ENCODE measurements at places on chromosomes 7 and 10. TPM values are rescaled to one million over a fixed set of nuclear protein-coding genes. Genes with fewer than 3 reads are reported as not detected.

Gene PTF1A
- not detected for total RNA-seq

Gene ADAM22
- not detected for total RNA-seq

Gene HIPK2
- 8.4 TPM for total RNA-seq

Gene OGDHL
- not detected for total RNA-seq

Gene NANOS1
- total RNA-seq = 0.79 TPM

Gene PAPOLB
- total RNA-seq = under 0.01 TPM

Gene VPS37D
- 2.4 TPM for total RNA-seq

Gene SKAP2
- total RNA-seq = 2.1 TPM

Gene HELLS
- total RNA-seq = 2.8 TPM

Gene VDAC2
- 270 TPM for total RNA-seq

Gene FKBP9
- total RNA-seq = 571 TPM

Gene LSM8
- 30.8 TPM for total RNA-seq

Gene PIP
- total RNA-seq = not detected

DNA sequence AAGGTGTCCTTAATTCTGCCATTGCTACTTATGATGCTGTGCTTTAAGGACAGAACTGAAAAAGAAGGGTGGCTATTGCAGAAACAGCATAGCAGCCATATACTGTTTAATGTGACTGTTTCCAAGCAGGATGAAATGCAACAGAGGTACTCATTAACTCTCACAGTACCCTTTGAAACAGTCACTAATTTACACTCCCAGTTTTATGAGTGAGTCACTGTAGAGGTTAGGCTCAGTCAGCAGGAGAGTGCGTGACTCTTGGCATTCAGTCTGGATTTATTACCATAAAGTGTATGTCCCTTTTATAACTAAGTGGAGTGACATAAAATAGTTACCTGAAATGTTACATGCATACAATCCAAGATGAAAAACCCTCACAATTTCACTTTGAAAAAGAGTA, 27.7 kb downstream of the ALDH18A1 start:
- DNase-seq = peak; percentile 59

- DNase-seq = no peak
These were observed 10.0 kb upstream of the TLX1 start for GRCh38 chr10:101120884-101121653.

GRCh38 chr10:86200269-86200668, 166.3 kb downstream of the GRID1 start:
- DNase-seq = no peak

DNA sequence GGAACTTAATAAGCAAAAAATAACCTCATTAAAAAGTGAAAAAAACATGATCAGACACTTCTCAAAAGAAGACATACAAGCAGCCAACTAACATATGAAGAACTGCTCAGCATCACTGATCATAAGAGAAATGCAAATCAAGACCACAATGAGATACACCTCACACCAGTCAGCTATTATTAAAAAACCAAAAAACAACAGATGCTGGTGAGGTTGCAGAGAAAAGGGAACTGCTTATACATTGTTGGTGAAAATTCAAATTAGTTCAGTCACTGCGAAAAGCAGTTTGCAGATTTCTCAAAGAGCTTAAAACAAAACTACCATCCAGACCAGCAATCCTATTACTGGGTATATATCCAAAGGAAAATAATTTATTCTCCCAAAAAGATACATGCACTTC, 513.3 kb downstream of the MDFIC start:
- no peak for DNase-seq

GRCh38 chr10:116115797-116116196, 157.2 kb downstream of the GFRA1 start:
- DNase-seq = no peak

- DNase-seq = no peak
These were observed 67.3 kb downstream of the NRBF2 start for GRCh38 chr10:63200431-63200830.

- DNase-seq = no peak
These were observed 135.1 kb downstream of the CHRM2 start for GRCh38 chr7:137003566-137003965.

GRCh38 chr10:103676058-103676785, 179.2 kb downstream of the SH3PXD2A start:
- peak; percentile 74 for DNase-seq

GRCh38 chr10:90723416-90724068, 134.3 kb downstream of the HTR7 start:
- DNase-seq = peak; percentile 82

DNA sequence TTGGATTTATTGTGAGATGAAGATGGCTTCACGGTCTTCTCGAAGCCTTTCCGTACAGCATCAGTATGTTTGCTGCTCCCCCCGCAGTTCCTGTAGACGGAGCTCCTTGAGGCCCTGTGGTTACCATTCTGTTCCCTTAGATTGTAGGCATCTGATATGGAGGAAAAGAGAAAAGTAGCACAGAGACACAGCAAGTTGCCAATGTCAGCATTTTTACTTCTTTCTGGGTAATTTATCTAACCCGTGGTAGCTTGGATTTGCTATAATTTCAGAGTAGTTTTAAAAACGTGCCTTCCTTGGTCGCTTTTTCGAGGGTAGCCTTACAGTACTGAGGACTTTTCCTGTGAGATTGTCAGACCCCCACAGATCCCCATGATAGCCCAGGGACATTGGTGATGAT, 37.5 kb downstream of the WDR37 start:
- DNase-seq = no peak

DNA sequence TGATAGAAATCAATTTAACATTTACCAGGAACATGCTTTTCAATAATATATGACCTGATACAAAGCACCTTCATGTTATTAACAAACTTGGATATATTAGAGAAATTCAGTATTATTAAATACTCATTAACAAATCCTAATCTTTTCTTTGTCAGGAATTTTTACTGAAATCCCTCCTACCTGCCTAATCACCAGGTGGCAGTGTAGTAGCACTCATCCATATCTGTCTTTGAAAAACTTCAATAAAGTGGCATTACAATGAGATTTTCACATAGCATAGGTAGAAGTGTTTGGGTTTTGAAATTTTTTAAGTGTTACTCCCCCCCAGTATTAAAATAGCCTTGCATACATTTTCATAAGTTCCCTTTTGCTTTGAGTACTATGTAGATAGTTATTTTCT, 1246.6 kb upstream of the LRRN3 start:
- peak; percentile 43 for DNase-seq

DNA sequence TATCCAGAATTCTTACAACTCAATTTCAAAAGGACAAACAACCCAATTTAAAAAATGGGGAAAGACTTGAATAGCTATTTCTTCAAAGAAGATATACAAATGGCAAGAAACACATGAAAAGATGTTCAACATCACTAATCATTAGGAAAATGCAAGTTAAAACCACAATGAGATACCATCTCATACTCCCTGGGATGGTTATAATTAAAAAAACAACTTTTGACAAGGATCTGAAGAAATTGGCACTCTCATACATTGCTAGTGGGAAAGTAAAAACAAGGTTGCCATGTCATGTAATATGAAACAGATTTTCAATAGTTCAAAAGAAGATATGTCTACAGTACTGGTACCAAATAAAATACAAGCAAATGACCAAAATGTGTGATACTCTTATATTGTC, 9.0 kb downstream of the OAT start:
- no peak for DNase-seq

GRCh38 chr10:79562135-79562756, 2.0 kb upstream of the SFTPA2 start:
- peak; percentile 50 for DNase-seq

DNA sequence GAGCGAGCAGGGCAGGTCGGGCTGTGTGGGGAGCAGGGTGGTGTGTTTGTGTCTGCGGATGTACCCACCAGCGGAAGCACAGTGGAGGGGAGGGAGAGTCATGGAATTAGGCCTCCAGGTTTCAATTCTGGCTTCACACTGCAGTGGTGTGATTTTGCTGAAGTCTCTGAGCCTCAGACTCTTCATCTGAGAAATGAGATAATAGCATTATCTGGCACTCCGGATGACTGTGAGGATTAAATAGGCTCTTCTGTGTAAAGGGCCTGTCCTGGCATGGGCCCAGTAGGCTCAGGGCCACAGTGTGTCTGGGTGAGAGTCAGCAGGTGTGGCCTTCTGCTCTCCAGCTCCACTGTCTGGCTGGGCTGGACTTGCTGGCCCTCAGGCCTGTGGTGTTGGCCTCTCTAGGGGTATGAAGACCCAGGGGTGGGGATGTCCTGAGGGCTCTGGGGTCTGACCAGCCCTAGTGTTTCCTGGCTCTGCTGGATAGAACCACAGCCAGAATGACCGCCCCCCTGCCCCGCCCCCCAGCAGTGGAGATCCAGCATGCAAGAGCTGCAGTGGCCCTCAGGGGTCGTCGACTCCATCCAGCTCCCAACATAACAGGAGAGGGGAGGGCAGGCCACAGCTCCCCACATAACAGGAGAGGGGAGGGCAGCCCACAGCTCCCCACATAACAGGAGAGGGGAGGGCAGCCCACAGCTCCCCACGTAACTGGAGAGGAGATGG, 178.6 kb downstream of the RPS24 start:
- DNase-seq = no peak

GRCh38 chr10:71085689-71086438, 126.5 kb upstream of the UNC5B start:
- DNase-seq = no peak

- DNase-seq = no peak
These were observed 452.4 kb upstream of the AKR1E2 start for GRCh38 chr10:4373612-4374011.

GRCh38 chr10:44398747-44399658, 14.1 kb upstream of the CXCL12 start:
- no peak for DNase-seq

DNA sequence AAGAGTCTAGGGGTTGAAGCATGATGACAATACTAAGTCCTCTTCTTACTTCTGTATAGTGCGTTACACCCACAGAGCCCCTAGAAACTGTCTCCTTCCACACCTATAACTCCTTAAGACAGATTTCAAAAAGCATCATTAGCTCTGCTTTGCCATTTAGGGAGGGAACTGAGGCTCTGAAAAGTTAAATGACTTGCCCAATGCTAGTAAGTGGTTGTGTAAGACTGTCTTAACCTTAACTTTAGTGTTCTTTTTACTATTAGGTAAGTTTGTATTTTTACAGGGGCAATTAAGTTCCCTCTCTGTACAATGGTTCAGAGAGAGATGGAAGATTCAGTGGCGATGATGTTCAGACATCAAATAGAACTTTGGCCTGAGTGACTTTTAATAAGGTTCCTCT, 72.7 kb upstream of the ASAH2 start:
- no peak for DNase-seq

DNA sequence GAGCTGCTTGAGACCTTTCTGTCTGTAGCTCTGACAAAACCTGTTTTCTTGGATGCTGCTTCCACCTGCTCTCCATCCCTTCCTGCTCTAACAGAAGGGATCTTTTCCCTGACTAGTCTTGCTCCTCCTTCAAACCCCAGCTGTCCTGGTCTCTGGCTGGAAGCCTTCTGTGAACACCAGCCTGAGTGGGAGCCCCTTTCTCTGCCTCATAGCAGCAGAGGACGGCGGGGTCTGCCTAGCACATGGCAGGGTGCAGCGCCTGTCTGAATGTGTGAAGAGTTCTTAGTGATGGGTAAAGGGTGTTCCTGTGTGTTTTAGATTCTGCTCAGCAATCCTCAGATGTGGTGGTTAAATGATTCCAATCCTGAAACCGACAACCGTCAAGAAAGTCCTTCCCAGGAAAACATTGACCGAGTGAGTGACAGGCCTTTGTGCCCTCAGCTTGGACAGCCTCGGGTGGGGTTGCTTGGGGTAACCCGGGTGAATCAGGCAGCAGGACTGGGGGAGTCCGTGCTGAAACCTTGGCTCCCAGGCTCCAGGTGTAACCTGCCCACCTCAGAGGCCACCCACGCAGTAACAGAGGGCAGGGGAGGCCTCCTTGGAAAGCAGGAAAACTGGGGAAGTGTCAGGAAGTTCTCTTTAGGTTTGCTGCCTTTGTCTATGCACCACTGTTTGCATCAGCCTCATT, 34.1 kb downstream of the NUB1 start:
- DNase-seq = no peak

DNA sequence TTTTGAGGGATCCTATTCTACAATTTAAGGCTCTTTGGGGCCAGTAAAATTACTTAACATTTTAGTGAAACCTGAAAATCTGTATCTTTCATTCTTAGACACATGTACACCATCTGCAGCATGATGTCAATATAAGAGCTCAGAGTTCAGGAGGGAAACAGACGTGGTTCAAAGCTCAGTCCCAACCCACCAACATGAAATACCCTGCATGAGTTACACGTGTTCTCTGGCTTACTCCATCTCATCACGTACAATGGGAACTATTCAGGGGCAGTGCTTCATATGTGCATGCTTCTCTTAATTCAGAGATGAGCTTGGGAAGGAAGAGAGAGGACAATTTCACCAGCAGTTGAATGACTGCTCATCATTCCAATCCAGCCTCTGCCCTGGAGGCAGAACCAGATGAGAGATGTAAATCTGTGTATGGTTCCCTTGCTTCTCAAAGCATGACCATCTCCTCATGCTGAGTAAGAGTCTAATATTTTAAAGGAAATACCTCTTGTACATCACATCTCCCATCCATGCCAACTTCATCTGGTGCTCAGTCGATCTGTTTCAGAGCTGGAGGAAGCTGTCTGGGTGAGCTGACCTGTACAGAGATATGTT, 29.0 kb upstream of the ADAM12 start:
- no peak for DNase-seq

DNA sequence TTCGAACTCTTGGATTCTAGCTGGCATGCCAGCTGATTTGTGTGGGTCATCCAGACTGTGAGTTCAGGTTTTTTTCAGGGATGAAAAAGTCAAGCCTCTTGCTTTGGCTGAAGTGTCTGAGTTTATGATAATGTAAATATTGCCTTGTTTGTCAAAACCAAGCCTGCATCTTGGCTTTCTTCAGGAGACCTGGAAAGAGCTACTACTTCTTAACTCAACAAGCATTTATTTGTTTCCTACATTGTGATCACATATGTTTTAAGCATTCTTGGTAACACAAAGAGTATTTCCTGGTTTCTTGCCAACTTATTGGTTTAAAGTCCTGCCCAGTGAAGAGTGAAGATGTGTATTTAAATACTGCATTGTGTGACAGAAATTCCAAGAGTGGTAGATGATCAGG, 407.1 kb downstream of the LRMDA start:
- DNase-seq = no peak

- DNase-seq = no peak
These were observed 180.1 kb downstream of the ARID5B start for GRCh38 chr10:62081341-62082270.

DNA sequence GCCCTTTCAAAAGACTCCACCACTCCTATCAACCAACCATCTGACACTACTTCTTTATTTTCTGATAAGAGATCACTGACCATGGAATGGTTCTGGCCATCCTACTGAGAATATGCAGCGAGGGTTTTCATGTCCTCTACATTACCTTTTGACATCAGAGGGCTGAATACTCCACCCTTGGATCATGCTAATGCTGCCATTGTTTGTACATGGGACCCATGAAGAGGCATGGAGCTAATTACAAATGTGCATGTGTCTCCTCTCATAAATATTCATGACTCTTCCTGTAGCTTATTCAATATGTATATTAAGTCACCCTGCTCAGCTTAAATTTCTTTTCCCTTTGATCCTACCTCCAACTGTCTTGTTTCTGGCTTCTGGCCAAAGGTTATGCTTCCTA, 1065.8 kb upstream of the GHITM start:
- DNase-seq = no peak

- DNase-seq = no peak
These were observed 1270.2 kb upstream of the SORCS1 start for GRCh38 chr10:108434559-108435252.
